ENCODE measurements at places on chromosomes 6 and 20. TPM values are rescaled to one million over a fixed set of nuclear protein-coding genes. Genes with fewer than 3 reads are reported as not detected.

Gene KCNK5
- total RNA-seq = 19.8 TPM

Gene PABPC1L
- total RNA-seq = 255 TPM

Gene PFDN6
- total RNA-seq = 81.8 TPM

Gene RNF182
- 0.39 TPM for total RNA-seq

Gene SSTR4
- total RNA-seq = not detected

Gene ADGB
- not detected for total RNA-seq

Gene ERVFRD-1
- 0.29 TPM for total RNA-seq

Gene DACT2
- total RNA-seq = 21.1 TPM

Gene HLA-DOB
- 0.61 TPM for total RNA-seq

Gene FAM217B
- total RNA-seq = 60.3 TPM

Gene CHRNA4
- 0.11 TPM for total RNA-seq

Gene BICRAL
- total RNA-seq = 5.3 TPM

Gene TUBB1
- total RNA-seq = 0.16 TPM

Gene SYCP2
- 68.7 TPM for total RNA-seq

Gene FERMT1
- total RNA-seq = 34.7 TPM

Gene SEMG1
- total RNA-seq = not detected

Gene SOBP
- 0.14 TPM for total RNA-seq

Gene ETV7
- 0.52 TPM for total RNA-seq

Gene HCRTR2
- total RNA-seq = 0.63 TPM

Gene PROCR
- 4.7 TPM for total RNA-seq
